ENCODE measurements at places on chromosomes 16 and 17. TPM values are rescaled to one million over a fixed set of nuclear protein-coding genes. Genes with fewer than 3 reads are reported as not detected.

CD300H gene
- total RNA-seq = not detected

KIF19 gene
- total RNA-seq = not detected

TMC8 gene
- total RNA-seq = 0.13 TPM

MLKL gene
- 14.6 TPM for total RNA-seq

SIRT7 gene
- 12.8 TPM for total RNA-seq

FOXF1 gene
- 0.46 TPM for total RNA-seq

CYB561 gene
- total RNA-seq = 36.4 TPM

KRTAP16-1 gene
- total RNA-seq = not detected

ALDOA gene
- total RNA-seq = 1,606 TPM

CFAP52 gene
- total RNA-seq = 0.20 TPM

ERCC4 gene
- 9.6 TPM for total RNA-seq

PITPNM3 gene
- 2.4 TPM for total RNA-seq

NPIPA7 gene
- 0.78 TPM for total RNA-seq

MPP3 gene
- 18.6 TPM for total RNA-seq

EVPL gene
- 0.10 TPM for total RNA-seq

SERPINF2 gene
- 0.20 TPM for total RNA-seq

KRTAP1-1 gene
- not detected for total RNA-seq

DRC3 gene
- 1.2 TPM for total RNA-seq

NKD1 gene
- total RNA-seq = 0.17 TPM

FNDC8 gene
- not detected for total RNA-seq

EVPLL gene
- not detected for total RNA-seq

PRSS8 gene
- not detected for total RNA-seq

Measured in smooth muscle cell of the pulmonary artery (primary cell).